NCI-H510A (cell line): ENCODE measurements at places on chromosomes 3 and 15.

DNA sequence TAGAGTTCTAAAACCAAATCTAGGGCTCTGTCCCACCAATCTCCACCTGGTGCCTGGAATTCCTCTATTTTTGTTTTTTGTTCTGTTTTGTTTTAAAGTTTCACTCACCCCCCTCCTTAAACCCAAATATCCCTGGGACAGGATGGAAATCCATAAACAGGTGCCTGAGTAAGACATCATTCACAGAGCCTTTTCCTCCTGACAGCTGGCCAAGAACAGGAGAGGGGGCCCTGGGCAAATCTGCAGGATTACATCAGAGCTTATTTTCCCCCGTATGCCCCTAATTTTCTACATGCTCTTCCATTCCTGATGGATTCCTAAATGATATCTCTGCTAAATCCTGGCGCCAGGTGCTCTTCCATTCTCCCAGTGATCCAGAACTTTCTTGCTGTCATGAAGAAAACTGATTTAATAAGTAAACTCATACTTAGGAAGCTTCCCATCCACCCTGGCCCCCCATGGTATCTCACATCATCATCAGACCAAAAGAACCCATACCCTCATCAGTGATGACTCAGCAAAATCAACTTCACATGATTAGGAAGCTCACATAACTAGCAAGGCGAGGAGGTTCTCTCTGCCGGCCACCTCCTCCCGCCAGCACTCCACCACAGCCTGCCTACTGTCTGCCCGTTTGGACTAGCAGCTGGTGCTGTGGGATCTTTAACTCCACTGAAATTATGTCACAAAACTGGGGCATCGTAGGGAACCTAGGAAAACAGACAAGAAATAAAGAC is 61.0 kb downstream of the LIPC start:
- no peak for DNase-seq

DNA sequence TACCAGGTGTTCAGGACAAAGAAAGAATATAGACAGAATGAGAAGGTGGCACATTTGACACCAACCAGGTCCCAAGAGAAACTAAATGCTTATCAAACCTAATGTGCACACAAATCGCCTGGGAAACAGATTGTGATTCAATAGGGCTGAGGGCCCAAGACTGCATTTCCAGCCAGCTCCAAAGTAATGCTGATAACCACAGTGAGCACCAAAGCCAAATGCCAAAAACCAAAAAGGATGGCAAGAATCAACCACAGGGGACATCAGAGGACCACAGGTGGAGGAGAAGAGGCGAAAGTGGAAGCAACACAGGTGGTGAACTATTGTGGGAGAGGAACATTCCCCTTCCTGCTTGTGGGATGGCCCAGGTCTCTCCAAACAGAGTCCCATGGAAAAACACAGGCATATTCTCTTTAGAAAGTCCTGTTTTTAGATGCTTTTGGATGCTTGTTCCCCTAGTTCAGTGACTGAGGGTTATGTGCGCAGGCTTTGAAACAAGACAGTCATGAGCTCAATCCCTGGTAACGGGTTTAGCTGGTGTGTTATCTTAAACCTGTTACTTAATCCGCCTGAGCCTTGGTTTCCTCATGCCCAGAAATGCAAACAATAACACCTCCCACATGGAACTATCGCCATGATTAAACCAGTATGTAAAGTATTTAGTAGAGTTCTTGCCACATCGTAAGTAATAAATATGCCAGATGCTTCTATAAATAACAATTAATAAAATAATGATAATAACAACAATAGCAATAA is 241.7 kb downstream of the ATP8B4 start:
- no peak for DNase-seq

- no peak for DNase-seq
Measured at GRCh38 chr3:29242296-29242695, 38.6 kb upstream of the RBMS3 start.

DNA sequence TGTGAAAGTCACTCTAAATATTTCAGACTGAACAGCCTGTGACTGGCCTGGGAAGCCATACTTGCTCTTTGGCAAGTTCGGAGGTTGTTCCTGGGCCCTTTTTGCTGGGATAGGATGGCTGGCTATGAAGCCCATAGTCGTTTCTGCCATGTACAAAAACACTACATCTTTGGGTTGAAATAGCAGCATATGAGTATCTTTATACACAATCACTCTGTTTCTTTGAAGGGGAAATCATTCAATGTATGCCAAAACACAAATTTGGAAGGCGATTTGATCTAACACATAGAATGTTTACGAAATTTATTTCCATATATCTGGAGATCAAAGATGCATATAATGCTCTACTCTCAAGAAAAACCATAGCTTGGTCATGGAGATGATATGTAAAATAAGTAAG is 192.9 kb downstream of the SQOR start:
- no peak for DNase-seq

DNA sequence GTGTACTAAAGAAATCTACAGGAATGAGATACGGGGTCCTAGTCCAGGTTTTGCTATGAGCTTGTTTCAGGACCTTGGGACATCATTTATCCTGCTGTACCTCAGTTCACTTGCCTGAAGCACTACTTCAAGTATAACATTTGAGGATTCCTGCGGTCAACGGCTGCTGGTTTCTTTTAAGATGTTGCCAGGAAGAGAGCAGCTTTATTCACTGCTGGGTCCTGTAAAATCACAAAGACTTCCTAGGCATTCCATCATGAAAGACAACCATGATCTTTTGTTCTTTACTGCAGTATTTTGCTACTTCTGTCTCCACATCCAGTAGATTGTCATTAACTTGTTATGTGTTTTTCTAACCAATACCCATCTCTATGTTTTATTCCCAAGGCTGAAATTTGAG is 61.0 kb upstream of the PYDC2 start:
- no peak for DNase-seq

DNA sequence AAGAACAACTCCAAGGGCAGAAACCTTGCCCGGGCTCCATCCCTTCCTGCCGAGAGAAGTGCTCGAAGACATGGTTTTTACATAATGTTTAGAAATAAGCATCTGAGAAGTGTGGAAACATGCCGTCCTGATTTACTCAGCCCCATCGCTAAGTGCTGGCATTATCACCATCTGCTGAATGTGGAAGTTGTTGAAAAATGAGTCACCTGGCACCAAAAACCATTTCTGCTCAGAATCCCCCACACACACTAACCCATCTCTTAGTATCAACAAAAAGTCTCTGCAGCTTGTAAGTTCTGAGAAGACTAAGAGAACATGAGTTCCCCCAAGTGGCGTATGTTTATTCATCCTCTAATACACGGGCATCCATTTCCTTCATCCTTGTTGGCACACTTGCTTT is 51.0 kb upstream of the ARL8B start:
- no peak for DNase-seq

- DNase-seq, result no peak
Measured at GRCh38 chr3:141086188-141086587, 35.0 kb downstream of the SPSB4 start.

DNA sequence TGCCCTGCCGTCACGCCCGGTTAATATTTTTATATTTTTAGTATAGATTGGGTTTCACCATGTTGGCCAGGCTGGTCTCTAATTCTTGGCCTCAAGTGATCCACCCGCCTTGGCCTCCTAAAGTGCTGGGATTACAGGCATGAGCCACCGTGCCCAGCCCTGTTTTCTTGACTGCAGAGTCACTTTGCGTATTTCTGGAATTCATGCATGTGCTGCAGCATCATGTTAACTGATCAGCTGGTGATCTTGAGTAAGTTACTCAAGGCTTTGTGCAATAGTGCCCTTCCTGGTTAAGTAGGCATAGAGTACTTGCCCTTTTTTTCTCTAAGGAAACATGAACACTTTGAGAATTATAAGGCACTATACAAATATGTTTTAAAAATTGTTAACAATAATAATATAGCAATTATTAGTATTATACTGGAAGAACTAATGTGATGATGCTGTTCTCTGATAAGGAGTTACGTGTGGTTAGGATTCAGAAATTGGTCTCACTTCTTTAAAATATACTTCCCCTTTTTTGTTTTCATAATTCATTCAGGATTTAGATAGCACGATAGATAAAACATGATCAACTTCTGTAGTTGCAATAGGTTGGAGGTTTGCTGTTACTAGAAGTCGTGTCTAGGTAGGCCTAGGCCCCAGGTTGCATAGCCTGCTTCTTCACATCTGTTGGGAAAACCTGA is 33.6 kb downstream of the GPR171 start:
- no peak for DNase-seq

DNA sequence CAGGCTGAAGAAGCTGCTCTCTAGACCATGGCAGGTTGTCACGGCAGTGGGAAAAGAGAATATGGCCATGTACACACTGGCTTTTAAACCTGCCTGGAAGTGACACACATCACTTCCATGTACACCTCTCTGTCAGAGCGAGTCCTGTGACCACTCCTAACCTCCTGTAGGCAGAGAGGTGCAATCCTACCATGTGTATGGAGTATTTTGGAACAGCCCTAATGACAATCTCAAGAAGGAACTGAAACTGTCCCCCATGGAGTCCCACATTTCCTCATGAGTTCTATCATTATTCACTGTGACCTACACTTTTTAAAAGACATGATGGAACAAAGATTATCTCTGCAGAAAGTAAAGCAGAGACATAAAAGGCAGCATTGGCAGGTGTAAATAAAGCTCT is 153.4 kb upstream of the PFN2 start:
- DNase-seq, result no peak

DNA sequence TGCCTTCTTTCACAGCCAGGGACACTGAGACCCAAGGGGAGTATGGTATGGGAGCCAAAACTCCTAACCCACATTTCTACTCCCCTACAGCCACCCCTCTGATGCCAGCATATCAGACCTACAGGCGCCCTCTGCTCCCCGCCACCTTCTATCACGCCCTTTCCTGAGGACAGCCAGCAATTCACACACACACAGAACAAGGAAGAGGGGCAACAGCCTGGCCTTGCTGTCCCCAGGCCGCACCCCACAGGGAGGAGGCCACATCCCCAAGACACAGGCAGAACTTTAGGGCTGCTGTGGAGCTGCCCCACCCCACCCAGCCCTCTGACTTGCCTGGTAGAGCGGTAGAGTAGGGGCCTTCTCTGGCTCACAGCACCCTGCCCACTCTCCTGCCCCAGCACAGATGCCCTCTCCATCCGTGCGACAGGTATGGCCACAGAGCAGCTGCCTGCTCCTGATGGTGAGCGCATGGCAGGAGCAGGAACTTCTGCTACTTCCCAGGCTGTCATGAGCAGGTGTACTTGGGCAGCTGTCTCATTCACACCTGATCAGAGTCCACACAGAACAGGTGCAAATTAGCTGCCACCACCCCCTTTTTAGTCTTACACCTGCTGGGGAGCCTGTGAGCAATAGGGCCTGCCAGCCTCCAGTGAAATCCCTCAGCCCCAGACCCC is 33.4 kb downstream of the CCDC33 start:
- peak; percentile 72 for DNase-seq

DNA sequence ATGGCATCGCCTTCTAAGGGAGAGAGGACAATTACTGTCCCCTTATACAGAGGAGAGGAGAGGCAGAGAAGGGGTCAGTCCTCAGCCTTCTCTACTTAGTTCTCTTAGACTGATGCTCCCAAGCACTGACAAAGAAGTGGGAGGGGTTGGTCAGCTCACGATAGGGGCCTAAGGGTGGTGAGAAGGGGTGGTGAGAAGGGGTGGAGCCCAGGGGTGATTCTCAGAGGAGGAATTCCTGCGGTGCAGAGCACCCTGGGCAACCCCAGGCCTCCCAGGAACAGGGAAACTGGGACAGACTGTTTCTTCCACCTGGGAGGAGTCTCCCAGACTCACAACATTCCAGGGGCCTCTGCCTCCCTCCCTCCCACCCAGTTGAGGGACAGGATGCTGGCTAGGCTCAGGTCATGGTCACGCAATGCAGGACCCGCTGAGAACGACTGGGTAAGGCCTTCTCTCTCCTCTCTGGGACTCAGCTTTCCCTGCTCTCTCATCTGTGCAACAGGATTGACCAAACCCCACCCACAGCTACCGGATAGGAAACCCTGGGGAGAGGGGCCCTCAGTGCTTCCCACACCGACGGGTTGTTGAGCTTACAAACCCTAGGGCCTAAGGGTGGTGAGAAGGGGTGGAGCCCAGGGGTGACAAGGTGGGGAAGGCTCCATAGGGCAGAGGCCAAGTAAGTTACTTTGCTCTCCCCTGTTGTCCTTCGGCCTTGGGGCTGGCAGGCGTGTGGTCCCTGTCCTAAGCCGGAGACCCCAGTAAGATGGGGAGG is 1.5 kb downstream of the TPRA1 start:
- DNase-seq, result no peak

- no peak for DNase-seq
Measured at GRCh38 chr3:187838016-187838540, 92.8 kb upstream of the BCL6 start.

GRCh38 chr3:17908399-17909191 is 166.2 kb upstream of the TBC1D5 start:
- no peak for DNase-seq

- no peak for DNase-seq
Measured at GRCh38 chr3:134033315-134033996, 3.7 kb upstream of the SLCO2A1 start.

- no peak for DNase-seq
Measured at GRCh38 chr3:119580067-119580760, 922 bp downstream of the ADPRH start.

DNA sequence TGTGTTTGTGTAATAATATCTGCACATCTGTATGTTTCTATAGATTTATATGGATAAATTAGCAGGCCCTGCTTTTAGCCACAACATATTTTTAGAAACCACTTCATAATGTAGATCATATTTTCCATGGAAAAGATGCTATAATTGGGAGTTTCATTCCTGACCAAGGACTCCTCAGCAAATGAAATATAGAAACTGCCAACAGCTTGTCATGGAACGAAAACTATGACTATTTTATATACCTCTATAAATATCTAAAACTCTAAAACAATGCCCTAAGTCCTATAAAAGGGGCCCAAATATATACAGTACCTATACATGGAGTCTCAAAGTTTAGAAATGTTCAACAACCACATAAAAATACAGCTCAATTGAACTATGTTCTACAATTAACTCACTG is 27.9 kb downstream of the EID1 start:
- no peak for DNase-seq

DNA sequence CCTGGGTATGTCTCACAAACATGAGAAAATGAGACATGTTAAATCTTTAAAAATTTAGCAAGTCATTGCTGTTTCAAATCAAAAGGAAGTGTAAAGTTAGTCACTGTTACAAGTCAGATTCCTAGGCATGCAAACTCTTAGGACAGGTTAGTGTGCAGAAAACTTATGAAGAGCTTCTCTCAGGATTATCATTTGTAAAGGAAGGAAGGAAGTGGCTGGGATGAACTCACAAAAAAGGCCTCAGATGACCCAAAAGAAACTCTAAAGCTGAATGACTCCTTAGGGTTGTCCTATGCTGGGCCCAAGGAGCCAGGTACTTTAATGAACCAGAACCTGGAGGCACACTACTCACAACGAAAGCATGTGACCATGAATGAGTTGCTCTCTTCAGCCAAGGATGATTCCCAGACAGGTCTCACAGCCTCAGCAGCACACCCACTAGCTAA is 25.0 kb downstream of the MSL2 start:
- no peak for DNase-seq

DNA sequence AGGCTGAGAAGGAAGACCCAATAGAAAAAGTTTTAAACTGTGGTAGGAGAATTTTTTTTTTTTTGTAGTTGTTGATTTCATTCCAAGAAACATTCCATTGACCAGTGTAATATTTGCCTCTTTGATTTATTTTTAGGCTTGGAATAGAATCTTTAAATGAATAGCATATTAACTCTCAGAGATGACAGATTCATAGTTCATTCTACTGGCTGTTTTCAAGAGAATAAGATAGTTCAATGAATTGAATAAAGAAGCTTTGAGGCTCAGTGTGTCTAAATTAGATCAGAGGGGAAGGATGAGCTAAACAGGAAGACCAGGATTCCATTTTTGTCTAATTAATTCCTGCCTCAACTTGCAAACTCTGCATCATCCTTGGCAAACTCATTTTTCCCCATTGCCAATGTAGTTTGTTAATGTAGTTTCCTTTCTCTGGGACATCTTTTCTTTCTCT is 98.4 kb downstream of the NAALADL2 start:
- DNase-seq, result no peak
